Body of pancreas (tissue), 4 donors: ENCODE measurements at places on chromosomes 11 and 22. TPM values are rescaled to one million over a fixed set of nuclear protein-coding genes. Genes with fewer than 3 reads are reported as not detected.

- H3K36me3 ChIP-seq, result no peaks in the 10 kb centered on the region
- H3K27ac ChIP-seq, result peak overlapping the region; percentile 67
- DNase-seq, result no peak
These were observed 2.5 kb upstream of the RCOR2 start for GRCh38 chr11:63919267-63920125.

DNA sequence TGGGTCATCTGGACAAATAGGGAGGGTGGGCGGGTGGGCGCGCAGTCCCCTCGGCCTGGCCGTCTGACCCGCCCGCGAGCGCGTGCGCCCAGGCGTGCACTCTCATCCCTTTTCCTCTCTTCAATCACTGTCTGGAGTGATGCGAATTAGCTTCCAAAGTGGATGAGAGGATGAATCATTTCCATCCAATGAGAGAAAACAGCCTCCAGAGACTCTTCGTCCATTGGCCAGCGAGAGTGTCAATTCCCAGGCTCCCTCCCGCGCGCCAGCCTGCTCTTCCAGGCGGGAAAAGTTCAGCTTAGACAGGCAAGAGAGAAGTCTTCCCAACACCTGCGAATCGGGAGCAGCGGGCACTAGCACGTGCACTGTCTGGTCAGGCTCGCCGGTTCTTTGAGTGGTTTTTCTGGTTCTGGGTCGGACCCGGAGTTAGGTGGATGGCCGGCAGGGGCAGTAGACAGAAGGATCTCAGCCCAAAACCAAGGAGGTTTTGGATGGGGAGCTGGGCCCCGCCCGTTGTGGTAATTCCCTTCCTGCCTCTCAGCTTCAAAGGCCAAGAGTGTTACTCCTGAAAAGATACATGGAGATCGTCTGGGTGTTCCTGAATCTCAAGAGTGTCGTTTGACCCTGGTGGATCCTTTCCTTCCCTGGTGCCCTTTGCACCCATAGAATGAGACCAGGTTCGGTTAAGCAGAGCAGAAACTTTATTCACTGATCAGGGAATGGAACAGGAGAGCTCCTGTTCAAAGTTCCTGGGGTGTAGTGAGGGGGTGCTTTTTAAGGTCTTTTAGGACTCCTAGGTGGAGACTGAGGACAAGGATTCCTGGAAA, 33.4 kb upstream of the GLYATL1 start:
- H3K4me3 ChIP-seq, result no peak overlapping the region
- H3K36me3 ChIP-seq, result no peaks in the 10 kb centered on the region
- H3K27me3 ChIP-seq, result peaks cover 6% of the 10 kb centered on the region
- no peak overlapping the region for H3K27ac ChIP-seq
- peaks cover 6% of the 10 kb centered on the region for H3K4me1 ChIP-seq

Gene KCNJ11
- 7.6 TPM for total RNA-seq

GRCh38 chr11:104997288-104997687, 25.7 kb downstream of the CASP5 start:
- peaks cover under 1% of the 10 kb centered on the region for H3K4me1 ChIP-seq
- no peaks in the 10 kb centered on the region for H3K27me3 ChIP-seq
- DNase-seq, result no peak

DNA sequence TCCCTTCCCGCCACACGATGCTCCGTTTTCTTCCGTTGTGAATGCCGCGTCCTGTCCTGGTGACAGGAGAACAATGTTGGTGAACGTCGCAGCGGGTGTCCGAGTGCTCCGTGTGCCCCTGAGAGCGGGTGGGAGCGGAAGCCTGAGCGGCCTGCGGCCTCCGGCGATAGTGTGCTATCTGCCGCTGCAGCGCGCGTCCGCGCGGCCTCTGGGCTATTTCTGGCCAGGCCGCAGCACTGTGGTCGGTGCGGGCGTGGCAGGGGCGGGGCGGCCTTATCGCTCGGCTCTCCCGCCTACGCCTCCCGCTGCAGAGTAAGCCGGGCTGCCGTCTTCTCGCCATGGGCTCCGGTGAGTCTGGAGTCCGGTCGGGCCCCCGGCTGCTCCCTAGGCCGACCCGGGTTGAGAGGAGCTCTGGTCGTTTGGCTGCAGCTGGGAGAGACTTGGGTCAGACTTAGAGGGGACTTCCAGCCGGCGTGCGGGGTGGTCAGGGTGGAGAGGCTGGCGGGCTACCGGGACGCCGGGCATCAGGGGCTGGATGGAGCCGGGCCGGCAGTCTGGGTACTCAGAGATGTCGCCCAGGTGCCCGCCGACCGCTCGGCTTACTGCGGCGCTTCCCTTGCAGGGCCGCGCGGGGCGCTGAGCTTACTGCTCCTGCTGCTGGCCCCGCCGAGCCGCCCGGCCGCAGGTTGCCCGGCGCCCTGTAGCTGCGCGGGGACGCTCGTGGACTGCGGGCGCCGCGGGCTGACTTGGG, at the start of gene GP1BB:
Gene GP1BB (plus strand): TSS at position 308 of the 751 bp plus-strand sequence. CDS start 31 bp downstream, at position 339.
- no peaks in the 10 kb centered on the region for H3K36me3 ChIP-seq
- H3K4me3 ChIP-seq, result no peak within 1 kb of the TSS

GRCh38 chr22:48943567-48944432, 883.9 kb downstream of the BRD1 start:
- no peaks in the 10 kb centered on the region for H3K27me3 ChIP-seq
- no peaks in the 10 kb centered on the region for H3K4me1 ChIP-seq
- H3K36me3 ChIP-seq, result no peaks in the 10 kb centered on the region
- H3K27ac ChIP-seq, result no peak overlapping the region

Gene SOX10
- total RNA-seq, result not detected

DNA sequence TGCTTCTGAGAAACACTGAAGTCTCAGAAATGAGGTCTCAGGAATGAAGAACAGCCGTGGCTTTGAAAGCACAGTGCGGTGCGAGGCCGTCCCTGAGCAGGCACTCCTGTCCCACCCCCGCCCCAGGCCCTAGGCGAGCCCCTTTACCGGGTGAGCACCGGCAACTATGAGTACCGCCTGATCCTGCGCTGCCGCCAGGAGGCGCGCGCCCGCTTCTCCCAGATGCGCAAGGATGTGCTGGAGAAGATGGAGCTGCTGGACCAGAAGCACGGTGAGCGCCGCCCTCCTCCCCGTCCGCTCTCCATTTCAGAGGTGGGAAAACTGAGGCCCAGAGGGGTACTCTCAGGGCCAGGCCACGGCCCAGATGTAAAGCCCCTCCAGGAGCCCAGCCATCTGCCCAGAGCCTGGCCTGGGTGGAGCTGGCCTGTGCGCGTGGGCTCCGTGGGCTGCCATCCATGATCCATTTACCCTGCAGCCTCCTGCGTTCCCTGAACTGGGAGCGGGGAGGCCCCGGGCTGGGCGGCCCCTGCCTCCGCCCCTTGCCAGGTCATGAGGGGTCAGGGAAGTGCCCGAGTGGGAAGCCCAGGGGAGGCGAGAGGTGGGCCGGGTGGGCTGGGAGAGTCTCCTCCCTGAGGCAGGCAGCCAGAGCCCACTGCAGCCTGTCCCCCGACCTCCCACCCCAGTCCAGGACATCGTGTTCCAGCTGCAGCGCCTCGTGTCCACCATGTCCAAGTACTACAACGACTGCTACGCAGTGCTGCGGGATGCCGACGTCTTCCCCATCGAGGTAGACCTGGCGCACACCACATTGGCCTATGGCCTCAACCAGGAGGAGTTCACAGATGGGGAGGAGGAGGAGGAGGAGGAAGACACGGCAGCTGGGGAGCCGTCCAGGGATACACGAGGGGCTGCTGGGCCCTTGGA, 9.5 kb downstream of the SLC16A8 start:
- no peaks in the 10 kb centered on the region for H3K27me3 ChIP-seq
- H3K4me1 ChIP-seq, result no peaks in the 10 kb centered on the region
- H3K36me3 ChIP-seq, result no peaks in the 10 kb centered on the region
- no peak overlapping the region for H3K4me3 ChIP-seq
- no peak overlapping the region for H3K27ac ChIP-seq
- no peak for DNase-seq

GRCh38 chr11:765025-765801, 12.1 kb downstream of the GATD1 start:
- peak; percentile 66 for DNase-seq
- no peak overlapping the region for H3K27ac ChIP-seq
- H3K36me3 ChIP-seq, result peaks cover 16% of the 10 kb centered on the region
- no peak overlapping the region for H3K4me3 ChIP-seq
